KG1 (cell line): ENCODE measurements at places on chromosomes 4 and X.

GRCh38 chr4:25424539-25425228 lies 47.6 kb downstream of the ANAPC4 start:
- no peak for DNase-seq

DNA sequence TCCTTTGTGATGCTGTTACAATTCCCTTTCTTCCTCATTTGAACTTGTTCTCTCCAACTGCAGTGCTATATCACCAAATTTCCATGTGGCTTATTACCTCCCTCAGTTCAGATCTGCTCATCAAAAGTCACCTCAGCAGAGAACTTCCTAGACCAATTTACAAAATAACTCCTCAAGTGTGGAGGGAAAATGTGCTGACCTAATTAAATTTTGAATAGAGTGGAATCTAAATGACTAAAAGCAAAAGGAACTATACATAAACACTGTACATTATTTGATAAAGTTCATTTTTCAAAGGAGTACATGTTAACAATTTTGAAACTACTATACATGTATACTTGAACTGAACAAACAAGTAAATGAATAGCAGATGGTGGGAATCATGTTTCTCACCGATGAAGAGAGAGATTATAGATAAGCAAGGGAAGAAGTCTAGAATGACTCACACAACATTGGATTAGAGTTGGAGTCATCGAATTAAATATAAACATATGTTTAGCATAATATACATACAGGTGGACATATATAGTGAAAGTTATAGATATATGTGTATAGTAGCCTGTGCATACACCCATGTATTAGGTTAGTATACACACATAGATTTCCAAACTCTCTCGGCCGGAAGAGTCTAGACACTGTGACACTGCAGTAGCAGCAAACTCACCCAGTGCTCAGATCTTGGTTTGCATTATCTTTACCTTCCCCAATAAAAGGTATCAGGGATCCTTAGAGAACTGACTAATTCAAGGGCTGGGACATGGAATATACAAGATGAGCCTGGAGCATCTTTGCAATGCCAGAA lies 318.7 kb downstream of the PCDH18 start:
- DNase-seq: no peak

GRCh38 chr4:5928844-5929420 lies 36.0 kb upstream of the CRMP1 start:
- no peak for DNase-seq

DNA sequence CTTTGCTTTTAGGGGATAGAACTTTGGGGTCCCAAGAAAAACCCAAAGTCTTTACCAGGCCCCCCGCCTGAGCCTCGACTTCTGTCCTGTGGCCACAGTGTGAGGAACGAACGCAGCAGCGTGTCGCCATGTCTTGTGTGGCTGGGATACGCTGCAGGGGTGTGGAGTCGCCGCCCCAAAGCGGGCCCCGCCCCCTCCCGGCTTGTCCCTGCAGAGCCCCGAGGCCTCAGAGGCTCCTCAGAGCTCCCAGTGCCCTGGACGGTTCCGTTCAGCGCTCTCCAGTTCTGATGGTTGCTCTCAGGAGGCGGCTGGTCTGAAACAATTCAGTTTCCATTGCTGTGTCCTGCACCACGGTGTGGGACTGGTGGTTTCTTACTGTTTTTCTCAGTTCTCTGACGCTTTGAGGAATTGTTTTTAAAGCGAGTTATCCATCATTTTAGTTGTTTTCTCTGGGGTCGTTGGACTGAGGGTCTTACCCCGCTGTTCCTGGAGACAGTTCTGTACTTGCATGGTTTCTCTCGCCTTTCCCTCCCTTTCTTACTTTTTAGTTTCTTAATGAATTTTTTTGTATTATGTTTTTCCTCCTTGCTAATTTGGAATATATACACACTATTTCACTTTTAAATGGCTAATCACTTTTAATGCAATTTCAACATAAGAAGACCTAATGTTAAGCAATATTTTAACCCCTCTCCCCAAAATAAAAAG lies 1.6 kb upstream of the IDUA start:
- no peak for DNase-seq

GRCh38 chr4:83043801-83044407 lies 8.9 kb downstream of the COPS4 start:
- DNase-seq: no peak

DNA sequence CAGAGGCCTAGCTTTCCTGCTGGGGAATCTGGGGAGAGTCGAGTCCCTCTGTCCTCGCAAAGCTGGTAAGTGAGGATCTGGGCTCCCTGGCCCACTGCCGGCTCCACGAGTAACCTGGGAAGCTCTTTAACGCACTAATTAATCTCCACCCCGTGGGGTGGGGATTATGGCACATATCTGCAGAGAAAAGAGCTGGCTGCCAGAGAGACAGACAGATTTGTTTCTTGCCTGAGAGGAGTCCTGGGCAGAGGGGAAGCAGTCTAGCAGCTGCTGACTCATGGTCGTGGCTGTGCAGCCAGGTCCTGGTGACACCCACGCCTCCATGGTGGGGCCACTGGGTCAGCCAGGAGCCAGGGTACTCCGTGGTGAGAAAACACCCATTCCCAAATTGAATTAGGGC lies 14.0 kb downstream of the SORCS2 start:
- DNase-seq: no peak

GRCh38 chr4:55530691-55531090 lies 16.0 kb downstream of the CLOCK start:
- DNase-seq: no peak

DNA sequence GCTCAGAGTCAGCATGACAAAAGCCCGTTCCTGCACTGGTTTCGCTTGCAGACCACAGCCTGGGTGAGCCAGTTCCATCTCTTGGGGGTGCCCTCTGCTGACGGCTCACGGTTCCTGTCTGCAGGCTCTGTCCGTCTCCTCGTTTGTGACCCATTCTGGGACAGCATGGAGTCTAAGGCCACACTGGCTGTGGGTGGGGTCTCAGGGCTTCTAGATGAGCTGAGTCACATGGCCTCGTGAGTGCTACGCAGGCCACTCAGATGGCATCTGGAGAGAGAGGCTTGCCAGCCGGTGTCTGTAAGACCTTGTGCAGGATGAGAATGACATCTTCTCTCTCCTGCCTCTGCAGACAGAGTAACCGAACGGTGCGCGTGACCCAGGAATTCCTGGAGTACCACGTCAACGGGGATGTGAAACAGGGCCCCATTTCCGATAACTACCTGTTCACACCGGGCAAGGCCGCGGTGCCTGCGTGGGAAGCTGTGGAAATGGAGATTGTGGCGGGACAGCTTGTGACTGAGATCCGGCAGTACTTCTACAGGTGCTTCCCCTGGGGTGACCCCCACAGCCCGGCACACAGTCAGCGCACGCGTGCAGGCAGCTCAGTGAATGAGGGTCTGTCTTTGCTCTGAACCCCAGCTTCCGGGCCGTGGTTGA lies 31.6 kb upstream of the MRFAP1 start:
- DNase-seq: no peak

DNA sequence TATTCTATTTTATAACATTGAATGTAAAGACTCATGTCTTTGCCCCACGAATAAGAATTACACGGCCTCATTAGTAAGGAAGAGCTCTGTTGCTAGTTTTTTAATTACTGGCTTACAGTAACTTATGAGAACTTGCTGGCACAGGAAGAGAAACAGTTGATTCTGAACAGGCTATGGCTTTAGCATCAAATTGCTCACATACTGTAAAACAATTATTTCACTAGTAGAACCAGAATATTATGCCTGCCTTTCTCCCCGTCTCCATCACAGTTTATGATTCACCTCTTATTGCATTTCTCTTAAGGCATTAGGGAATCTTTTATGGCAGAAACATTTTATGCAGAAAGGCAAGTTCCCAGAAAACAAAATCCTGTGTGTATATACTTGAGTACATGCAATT lies 126.1 kb downstream of the SPRY1 start:
- DNase-seq: no peak

DNA sequence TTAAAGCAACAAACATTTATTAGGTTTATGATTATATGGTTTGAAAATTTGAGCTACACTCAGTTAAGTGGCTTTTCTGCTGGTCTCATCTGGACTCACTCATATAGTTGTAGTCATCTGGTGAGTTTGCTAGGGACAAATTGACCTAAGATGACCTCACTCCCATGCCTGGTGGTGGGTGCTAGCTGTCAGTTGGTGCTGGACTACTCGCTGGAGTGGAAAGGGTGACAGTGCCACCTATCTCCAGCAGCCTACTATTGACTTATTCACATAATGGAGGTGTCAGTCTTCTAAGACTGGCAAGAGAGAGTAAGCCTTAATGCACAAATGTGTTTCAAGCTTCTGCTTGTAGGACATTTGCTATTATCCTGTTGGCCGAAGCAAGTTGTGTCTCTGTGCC lies 88.2 kb downstream of the TASL start:
- no peak for DNase-seq

GRCh38 chr4:174716986-174717770 lies 111.9 kb downstream of the GLRA3 start:
- no peak for DNase-seq

- no peak for DNase-seq
Measured at GRCh38 chrX:1598021-1598875, 6.8 kb downstream of the AKAP17A start.

- DNase-seq: no peak
Measured at GRCh38 chr4:32192363-32192762, 1472.2 kb downstream of the PCDH7 start.

DNA sequence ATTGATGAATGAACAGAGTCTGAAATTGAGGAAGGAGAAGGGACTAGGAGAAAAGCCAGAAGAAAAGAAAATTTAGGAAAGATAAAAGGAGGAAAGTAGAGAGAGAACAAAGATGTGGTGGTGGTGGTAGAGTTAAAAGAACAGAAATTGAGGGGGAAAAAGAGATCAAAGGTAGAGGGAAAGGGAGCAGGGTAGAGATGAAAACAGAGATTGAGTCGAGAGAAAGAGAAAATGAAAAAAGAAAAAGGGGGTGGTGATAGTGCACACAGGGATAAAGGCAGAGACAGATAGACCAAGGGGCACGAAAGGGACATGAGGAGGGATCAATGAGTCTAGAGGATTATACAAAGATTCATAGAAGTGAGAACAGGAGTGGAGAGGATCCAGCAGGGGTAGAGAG lies 3.9 kb downstream of the ALAS2 start:
- no peak for DNase-seq

DNA sequence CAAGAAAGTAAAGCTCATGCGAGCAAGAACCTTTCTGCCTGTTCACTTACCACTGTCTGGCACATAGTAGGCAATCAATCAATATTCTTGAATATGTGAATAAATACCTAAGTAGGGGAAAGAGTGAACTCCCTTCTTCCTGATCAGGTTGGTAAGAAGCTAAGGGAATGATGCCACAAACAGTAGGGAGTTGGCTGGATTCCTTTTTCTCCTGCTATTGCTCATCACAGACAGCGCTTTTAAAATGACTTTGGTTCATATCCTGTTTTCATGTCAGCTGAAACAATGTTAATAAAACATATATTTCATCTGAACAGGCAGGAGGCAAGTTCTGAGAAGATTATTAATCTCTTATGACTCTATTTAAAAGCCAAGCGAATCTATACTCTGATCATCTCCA lies 99.2 kb downstream of the NSUN7 start:
- no peak for DNase-seq

DNA sequence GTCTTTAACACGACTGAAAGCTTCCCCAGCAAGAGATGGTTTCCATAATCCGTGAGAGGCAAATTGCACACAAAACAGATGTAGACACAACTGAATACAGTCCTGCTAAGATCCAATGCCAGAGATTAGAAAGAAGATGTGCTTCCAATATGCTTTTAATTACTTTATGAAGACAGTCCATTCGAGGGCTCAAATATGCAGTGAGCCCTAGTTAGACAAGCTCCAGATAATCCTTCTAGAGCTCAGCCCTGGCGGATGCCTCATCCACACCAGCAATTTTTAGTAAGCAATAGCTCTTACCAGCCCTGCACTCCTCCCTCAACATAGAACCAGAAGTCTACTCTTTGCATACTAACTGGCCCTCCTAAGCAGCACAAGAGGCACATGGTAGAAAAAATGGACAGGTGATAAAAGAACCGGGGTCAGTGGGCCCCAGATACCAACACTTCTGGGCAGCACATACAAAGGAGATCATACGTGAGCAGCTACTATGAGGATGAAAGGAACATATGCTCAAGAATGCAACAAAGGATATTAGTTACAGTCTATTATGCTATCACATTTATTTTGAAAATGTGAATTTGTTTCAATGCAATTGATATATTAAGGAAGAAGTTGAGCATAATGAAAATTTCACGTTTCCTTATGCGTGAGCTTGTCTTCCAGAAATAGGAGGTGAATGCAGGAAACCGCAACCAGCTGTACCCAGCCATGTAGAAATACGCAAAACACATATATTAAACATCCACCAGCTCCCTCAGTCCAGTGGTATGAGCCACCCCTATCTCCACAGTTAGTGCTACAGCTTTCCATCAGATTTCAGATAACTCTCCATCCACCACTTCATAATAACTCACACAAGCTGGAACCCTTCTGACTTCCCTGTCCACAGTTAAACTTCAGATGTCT lies 34.3 kb downstream of the GPC4 start:
- no peak for DNase-seq

DNA sequence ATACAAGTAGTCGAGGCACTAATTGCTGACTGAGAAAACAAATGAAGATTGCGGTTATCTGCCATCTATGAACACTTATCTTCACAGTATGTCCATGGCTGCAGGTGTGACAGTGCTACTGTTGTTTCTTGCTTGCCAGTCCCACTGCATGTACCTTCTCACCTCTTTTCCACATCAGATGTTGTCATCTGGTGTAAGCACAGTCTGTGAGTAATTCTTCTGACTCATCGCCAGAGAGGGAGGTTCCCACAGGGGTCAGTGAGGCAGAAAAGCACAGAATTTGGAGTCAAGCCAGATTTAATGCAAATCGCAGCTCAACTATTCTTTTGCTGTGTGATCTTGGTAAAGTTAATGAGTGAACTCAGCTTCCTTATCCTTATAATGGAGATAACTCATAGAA lies 144.4 kb downstream of the GLRA2 start:
- DNase-seq: no peak

DNA sequence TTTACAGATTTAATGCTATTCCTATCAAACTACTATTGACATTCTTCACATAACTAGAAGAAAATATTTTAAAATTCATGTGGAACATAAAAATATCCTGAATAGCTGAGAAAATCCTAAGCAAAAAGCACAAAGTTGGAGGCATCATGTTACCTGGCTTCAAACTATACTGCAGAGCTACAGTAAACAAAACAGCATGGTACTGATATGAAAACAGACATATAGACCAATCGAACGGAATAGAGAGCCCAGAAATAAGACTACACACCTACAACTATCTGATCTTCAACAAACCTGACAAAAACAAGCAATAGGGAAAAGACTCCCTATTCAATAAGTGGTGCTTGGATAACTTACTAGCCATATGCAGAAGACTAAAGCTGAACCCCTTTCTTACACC lies 273.4 kb upstream of the GRIA3 start:
- no peak for DNase-seq
